ENCODE measurements at places on chromosomes 11 and 22. TPM values are rescaled to one million over a fixed set of nuclear protein-coding genes. Genes with fewer than 3 reads are reported as not detected.

MMP27 gene
- total RNA-seq, result not detected

DNA sequence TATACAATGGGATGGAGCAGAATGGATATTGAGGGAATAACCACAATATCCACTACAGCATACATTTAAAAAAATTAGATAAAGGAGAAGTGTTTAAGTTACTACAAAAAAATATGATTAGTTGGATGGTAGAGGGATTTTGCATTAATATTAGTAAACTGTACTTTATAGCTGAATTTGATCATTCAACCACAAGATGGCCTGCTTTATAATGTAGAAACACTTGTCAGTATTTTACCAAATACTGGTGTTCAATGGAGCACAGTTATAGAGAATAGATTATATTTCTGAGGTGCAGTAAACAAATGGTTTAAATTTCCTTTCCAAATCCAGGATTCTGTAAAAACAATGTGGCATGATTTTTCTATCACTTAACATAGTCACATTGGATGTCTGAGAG, 818.8 kb upstream of the CHORDC1 start:
- no peaks in the 10 kb centered on the region for H3K4me1 ChIP-seq
- H3K27me3 ChIP-seq, result no peaks in the 10 kb centered on the region
- no peak for DNase-seq
- no peaks in the 10 kb centered on the region for H3K36me3 ChIP-seq
- H3K27ac ChIP-seq, result no peak overlapping the region
- no peak overlapping the region for H3K4me3 ChIP-seq

SLC1A2 gene
- 1.7 TPM for total RNA-seq

DNA sequence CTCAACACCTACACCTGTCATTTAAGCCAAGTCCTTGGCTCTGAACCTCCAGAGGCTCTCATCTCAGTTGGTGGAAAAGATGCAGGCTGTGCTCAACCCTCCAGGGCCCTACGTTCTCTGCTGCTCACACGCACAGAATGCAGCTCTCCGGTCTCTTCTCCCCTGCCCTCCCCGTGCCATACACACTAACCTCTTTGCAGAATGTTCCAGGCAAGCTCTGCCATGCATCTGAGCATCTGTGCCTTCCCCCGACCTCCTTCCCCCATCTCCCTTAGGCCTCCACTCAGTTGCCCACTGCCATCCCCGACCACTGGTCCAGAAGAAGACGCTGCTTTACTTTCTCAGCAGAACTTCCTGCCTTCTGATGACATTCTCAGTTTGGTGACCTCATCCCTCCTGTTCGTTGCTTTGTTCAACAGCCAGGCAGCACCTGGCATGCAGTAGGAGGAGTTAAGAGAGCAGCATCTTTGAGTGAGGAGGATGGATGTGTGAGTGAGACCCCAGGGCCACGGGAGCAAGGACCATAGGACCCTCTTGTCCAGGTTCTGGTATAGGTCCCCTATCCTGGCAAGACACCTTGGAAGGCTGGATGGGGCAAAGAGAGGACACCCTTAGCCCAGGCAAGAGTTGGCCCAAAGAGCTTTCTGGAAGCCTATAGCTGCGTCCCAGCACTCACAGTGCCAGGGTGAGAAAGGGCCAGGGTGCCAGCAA, 598.0 kb downstream of the BRD1 start:
- H3K27ac ChIP-seq, result no peak overlapping the region
- H3K4me3 ChIP-seq, result no peak overlapping the region
- no peak for DNase-seq
- H3K36me3 ChIP-seq, result 0 out of 2 replicates have a peak, but pooled peaks cover 7% of the 10 kb centered on the region

DNA sequence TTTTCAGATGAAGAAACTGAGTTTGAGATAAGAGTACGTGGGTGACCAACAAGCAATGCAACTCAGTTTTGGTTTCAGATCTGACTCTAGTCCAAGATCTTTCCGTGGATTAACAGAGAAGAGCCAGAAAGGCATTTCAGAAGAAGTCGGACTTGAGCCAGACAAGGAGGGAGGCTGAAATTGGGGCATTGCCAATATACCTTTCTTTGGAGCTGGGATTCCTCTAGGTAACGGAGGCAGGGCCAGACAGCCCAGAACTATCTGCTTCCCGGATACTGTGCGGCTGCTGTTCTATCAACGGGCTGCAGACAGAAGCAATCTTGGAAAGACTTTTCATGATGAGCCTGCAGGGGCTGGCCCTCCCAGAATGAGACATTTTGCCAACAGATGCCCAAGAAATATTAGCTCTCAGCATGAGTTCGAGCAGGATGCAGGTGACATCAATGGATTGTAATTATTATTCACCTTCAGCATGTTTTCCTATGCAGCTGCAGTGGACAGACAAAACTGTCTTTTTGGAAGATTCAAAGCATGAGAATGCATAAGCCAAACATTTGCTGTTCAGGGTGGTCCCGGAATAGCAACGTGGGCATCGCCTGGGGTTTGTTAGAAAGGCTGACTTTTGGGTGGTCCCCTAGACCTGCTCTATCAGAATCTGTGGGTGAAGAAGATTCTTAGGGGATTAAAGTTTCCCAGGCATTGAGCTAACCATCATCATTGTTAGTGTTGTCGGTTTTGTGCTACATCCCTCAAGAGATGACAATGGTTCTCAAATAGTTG, 95.7 kb downstream of the SCN3B start:
- no peak overlapping the region for H3K27ac ChIP-seq
- no peaks in the 10 kb centered on the region for H3K27me3 ChIP-seq
- no peak overlapping the region for H3K4me3 ChIP-seq
- peaks cover 23% of the 10 kb centered on the region for H3K4me1 ChIP-seq

- no peak overlapping the region for H3K4me3 ChIP-seq
- H3K27me3 ChIP-seq, result no peaks in the 10 kb centered on the region
Measured at GRCh38 chr11:97865424-97866012, 1155.2 kb upstream of the CNTN5 start.

- 0 out of 2 replicates have a peak, but pooled peaks cover 6% of the 10 kb centered on the region for H3K4me1 ChIP-seq
- DNase-seq, result no peak
- peaks cover under 1% of the 10 kb centered on the region for H3K27me3 ChIP-seq
- H3K4me3 ChIP-seq, result no peak overlapping the region
Measured at GRCh38 chr11:31895926-31896325, 84.8 kb upstream of the PAX6 start.

OR4C6 gene
- total RNA-seq, result not detected

NEAT1 gene
- total RNA-seq, result 7.2 TPM

DNA sequence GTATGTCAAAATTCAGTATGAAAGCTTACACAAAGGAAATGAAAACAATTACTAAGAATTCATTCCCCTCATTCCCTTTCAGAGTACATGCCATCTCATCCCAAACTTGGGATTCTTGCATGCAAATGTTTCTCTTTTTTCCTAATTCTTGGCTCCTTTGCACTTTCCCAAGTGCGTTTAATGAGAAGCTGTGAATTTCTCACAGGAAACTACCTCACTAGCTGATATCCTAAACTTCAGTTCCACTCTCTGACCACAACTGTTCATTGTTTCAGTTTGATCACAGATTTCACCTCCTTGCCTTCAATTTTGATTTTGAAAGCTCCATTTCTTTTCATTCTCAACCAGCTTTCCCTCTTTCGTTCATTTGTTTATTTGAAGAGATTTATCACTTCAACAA, 5.9 kb upstream of the ARL14EP start:
- DNase-seq, result no peak
- H3K27me3 ChIP-seq, result no peaks in the 10 kb centered on the region
- H3K27ac ChIP-seq, result no peak overlapping the region
- no peaks in the 10 kb centered on the region for H3K4me1 ChIP-seq
- no peak overlapping the region for H3K4me3 ChIP-seq

- no peak overlapping the region for H3K4me3 ChIP-seq
- DNase-seq, result no peak
- no peak overlapping the region for H3K27ac ChIP-seq
- no peaks in the 10 kb centered on the region for H3K36me3 ChIP-seq
- H3K4me1 ChIP-seq, result peaks cover 9% of the 10 kb centered on the region
Measured at GRCh38 chr11:92480499-92480898, 255.9 kb downstream of the FAT3 start.

NCR3LG1 gene
- total RNA-seq, result 1.9 TPM

DNA sequence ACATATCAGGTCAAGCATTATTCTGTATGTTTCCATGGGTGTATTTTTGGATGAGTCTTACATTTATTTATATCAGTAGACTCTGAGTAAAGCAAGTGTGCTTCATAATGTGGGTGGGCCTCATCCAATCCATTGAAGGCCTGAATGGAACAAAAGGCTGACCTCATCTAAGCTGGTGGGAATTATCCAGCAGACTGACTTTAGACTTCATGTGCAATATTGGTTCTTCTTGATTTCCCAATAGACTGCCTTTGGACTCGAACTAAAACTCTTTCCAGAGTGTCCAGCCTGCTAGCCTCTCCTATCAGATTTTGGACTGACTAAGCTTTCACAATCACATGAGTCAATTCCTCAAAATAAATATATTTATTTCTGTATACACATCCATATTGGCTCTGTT, 116.2 kb downstream of the KIF18A start:
- DNase-seq, result no peak
- no peak overlapping the region for H3K4me3 ChIP-seq
- no peaks in the 10 kb centered on the region for H3K36me3 ChIP-seq
- H3K4me1 ChIP-seq, result no peaks in the 10 kb centered on the region
- no peak overlapping the region for H3K27ac ChIP-seq

GRCh38 chr11:22474616-22475015, 136.4 kb downstream of the SLC17A6 start:
- no peaks in the 10 kb centered on the region for H3K4me1 ChIP-seq
- no peak overlapping the region for H3K4me3 ChIP-seq

DNA sequence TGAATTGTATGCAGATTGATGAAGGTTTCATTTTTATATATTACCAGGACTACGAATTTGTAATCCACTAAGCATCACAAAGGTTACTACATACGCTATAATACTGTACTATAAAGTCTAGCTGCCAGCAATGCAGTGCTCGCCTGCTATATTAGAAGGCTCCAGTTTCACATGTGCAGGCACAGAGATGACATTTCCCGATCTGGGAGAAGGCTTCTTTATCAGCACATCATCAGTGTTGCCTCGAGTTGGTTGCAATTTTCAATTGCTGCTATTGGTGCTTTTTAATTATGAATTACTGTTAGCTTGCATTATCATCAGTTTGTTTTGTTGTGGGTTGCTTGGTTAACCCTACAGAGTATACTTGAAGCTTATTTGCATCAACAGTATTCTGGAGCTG, 143.2 kb upstream of the TEAD1 start:
- no peak overlapping the region for H3K27ac ChIP-seq
- DNase-seq, result no peak
- no peaks in the 10 kb centered on the region for H3K4me1 ChIP-seq
- no peak overlapping the region for H3K4me3 ChIP-seq

GRCh38 chr11:69661413-69661715, 13.8 kb downstream of the LTO1 start:
- no peaks in the 10 kb centered on the region for H3K27me3 ChIP-seq
- peaks cover 18% of the 10 kb centered on the region for H3K4me1 ChIP-seq
- no peak overlapping the region for H3K27ac ChIP-seq
- H3K36me3 ChIP-seq, result no peaks in the 10 kb centered on the region
- no peak overlapping the region for H3K4me3 ChIP-seq

CLMP gene
- total RNA-seq, result 22.2 TPM

- peaks cover 64% of the 10 kb centered on the region for H3K27me3 ChIP-seq
- no peaks in the 10 kb centered on the region for H3K36me3 ChIP-seq
- peak; percentile 58 for DNase-seq
- no peak overlapping the region for H3K27ac ChIP-seq
- H3K4me3 ChIP-seq, result peak overlapping the region; percentile 68
- peaks cover 14% of the 10 kb centered on the region for H3K4me1 ChIP-seq
Measured at GRCh38 chr11:19345848-19346681, 105.3 kb upstream of the E2F8 start.

DNA sequence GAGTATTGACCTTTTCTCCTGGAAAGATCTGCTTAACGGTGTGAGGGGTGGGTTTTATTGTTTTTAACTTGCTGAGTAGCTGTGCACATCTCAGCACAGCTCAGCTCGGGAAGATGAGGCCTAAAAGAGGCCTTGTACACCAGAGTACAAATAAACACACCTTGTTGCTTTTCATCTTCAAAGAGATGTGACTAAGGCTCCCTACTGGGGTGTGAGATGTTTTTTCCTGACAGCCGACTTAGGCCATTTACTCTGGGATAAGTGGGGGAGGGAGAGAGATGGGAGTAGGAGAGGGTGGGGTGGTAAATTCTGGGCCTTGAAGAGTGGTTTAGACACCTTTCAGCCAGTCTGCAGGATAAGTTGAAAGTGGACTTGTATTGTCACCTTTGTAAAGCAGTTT, 2.9 kb downstream of the LDLRAD3 start:
- DNase-seq, result no peak
- no peak overlapping the region for H3K4me3 ChIP-seq
- H3K36me3 ChIP-seq, result no peaks in the 10 kb centered on the region
- peaks cover 57% of the 10 kb centered on the region for H3K4me1 ChIP-seq
- H3K27ac ChIP-seq, result no peak overlapping the region
- H3K27me3 ChIP-seq, result peaks cover 27% of the 10 kb centered on the region

MMP3 gene
- not detected for total RNA-seq

DNA sequence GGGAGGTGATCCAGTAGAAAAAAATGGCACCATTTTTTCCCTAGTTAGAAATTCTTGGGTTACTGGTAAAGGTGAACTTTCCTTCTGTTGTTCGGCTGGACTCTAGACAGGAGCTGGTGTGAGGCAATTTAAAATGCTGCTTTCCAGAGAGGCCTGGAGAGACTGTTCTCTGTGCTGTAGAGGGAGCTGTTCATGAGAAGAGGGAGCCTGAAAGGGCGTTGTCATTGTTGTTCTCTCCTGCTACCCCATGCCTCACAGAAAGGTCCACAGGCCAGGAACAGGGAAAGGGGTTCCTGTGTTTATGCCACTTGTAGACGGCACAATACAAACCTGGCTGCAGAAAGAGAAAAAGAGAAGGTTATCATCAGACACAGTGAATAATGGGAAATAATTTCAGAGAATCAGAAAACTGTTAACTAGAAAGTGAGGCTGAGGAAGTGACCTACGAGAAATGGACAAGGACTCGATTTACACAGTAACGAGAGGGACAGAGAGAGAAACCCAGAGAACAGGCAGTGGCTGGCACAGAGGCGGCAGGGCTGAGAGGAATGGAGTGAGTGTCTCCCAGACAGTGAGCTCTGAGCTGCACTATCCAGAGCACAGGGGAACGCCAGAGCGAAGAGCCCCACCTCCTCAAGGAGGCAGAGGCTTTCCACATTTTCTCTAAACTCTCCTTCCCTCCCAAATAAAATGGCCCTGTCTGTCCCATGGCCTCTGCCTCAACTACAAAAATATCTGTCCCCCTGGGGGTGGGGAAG, 109.2 kb downstream of the RRM1 start:
- no peaks in the 10 kb centered on the region for H3K27me3 ChIP-seq
- H3K4me3 ChIP-seq, result no peak overlapping the region
- no peak overlapping the region for H3K27ac ChIP-seq

- no peaks in the 10 kb centered on the region for H3K36me3 ChIP-seq
- H3K4me1 ChIP-seq, result no peaks in the 10 kb centered on the region
- H3K27me3 ChIP-seq, result no peaks in the 10 kb centered on the region
- H3K27ac ChIP-seq, result no peak overlapping the region
- DNase-seq, result peak; percentile 52
Measured at GRCh38 chr11:15216678-15217077, 102.0 kb downstream of the INSC start.

KIRREL3 gene
- total RNA-seq, result 0.08 TPM

GRCh38 chr11:18650859-18651557, 16.9 kb upstream of the SPTY2D1 start:
- H3K4me1 ChIP-seq, result no peaks in the 10 kb centered on the region
- DNase-seq, result peak; percentile 94
- H3K36me3 ChIP-seq, result no peaks in the 10 kb centered on the region
- H3K4me3 ChIP-seq, result no peak overlapping the region
- no peak overlapping the region for H3K27ac ChIP-seq

STX3 gene
- 47.9 TPM for total RNA-seq

Data from GM23338 (cell line).